ENCODE measurements at places on chromosomes 7 and 10.

DNA sequence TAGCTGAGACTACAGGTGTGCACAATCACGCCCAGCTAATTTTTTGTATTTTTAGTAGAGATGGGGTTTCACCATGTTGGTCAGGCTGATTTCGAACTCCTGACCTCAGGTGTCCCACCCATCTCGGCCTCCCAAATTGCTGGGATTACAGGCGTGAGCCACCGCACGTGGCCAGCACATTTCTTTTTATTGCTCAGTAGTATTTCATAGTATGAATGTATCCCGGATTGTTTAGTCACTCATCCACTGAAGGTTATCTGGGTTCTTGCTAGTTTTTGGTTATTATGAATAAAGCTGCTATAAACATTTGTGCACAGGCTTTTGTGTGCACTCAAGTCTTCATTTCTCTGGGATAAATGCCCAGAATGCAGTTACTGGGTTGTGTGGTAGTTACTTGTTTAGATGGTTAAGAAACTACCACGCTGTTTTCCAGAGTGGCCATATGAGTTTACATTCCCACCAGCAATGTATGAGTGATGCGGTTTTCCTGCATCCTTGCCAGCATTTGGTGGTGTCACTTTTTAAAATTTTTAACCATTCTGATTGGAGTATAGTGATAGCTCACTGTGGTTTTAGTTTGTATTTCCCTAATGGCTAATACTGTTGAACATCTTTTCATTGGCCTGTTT, 275.8 kb upstream of the LYZL1 start:
- H3K27ac ChIP-seq, result no peak overlapping the region
- no peaks in the 10 kb centered on the region for H3K36me3 ChIP-seq
- no peaks in the 10 kb centered on the region for H3K4me1 ChIP-seq
- no peaks in the 10 kb centered on the region for H3K27me3 ChIP-seq
- no peak overlapping the region for H3K4me3 ChIP-seq
- no peak for DNase-seq

- no peaks in the 10 kb centered on the region for H3K27me3 ChIP-seq
- DNase-seq, result no peak
Measured at GRCh38 chr7:104950754-104951153, 63.3 kb upstream of the KMT2E start.

DNA sequence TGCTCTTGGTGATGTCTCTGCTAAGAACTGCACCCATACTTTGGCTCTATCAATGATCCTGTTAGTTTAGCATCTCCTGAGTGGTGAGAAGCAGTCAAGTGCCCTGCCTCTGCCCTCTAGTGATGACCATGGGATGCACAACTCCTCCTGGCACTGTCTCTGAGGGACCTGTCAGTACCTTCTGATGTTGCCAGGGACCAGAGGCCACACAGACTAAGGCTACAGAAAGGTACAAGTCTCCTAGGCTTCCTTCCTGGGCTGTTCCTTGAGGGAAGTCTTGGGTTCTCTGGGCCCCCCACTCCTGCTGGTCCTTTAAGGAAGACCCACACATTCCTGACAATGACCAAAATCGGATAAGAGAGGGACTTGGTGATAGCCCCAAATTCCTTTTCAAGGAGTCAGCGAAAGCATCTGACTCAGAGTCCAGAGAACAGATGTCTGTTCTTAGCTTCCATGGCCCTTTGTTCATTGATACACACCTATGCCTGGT, 15.3 kb downstream of the NKX2-3 start:
- no peak overlapping the region for H3K27ac ChIP-seq
- DNase-seq, result no peak
- H3K4me3 ChIP-seq, result no peak overlapping the region
- peaks cover 40% of the 10 kb centered on the region for H3K27me3 ChIP-seq
- H3K4me1 ChIP-seq, result no peaks in the 10 kb centered on the region

DNA sequence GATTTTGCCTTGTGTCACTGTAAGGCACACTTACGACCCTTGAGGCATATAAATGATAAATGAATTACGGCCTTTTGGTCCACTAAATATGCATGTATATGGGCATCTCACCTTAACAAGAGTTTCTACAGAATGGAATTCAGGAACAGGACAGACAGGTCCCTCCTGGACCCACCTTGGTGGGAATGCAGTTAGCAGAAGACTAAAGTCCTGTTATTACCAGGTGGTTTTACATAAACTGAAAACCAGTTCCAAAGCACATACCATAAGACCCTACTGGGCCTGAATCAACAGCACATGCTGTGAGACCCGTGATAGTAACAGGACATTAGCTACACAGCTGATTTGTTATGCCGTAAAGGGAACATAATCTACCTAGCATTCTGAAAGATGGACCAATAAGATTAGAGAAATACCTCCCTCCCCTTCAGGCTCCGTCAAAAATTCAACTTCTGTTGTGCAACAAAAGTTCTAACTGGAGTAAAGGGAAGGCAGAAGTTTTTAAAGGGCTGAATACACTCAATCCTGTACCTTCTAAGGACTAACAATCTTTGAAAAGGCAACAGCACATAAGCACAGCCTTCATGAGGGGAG, 24.0 kb downstream of the LAMB1 start:
- DNase-seq, result no peak
- no peaks in the 10 kb centered on the region for H3K27me3 ChIP-seq
- peaks cover 17% of the 10 kb centered on the region for H3K36me3 ChIP-seq
- peaks cover 15% of the 10 kb centered on the region for H3K4me1 ChIP-seq
- no peak overlapping the region for H3K27ac ChIP-seq

GRCh38 chr10:96585736-96586418, 935 bp downstream of the TM9SF3 start:
- peak overlapping the region; percentile 92 for H3K4me3 ChIP-seq
- H3K36me3 ChIP-seq, result no peaks in the 10 kb centered on the region
- DNase-seq, result no peak
- H3K27ac ChIP-seq, result peak overlapping the region; percentile 97

- H3K36me3 ChIP-seq, result no peaks in the 10 kb centered on the region
- no peak overlapping the region for H3K4me3 ChIP-seq
- no peaks in the 10 kb centered on the region for H3K27me3 ChIP-seq
- DNase-seq, result no peak
- no peak overlapping the region for H3K27ac ChIP-seq
Measured at GRCh38 chr7:122273117-122273516, 31.4 kb downstream of the FEZF1 start.

- no peaks in the 10 kb centered on the region for H3K27me3 ChIP-seq
- H3K4me1 ChIP-seq, result peaks cover 45% of the 10 kb centered on the region
- H3K4me3 ChIP-seq, result peak overlapping the region; percentile 88
- H3K27ac ChIP-seq, result peak overlapping the region; percentile 60
- no peak for DNase-seq
Measured at GRCh38 chr7:100476903-100477870, 1.8 kb downstream of the TSC22D4 start.

DNA sequence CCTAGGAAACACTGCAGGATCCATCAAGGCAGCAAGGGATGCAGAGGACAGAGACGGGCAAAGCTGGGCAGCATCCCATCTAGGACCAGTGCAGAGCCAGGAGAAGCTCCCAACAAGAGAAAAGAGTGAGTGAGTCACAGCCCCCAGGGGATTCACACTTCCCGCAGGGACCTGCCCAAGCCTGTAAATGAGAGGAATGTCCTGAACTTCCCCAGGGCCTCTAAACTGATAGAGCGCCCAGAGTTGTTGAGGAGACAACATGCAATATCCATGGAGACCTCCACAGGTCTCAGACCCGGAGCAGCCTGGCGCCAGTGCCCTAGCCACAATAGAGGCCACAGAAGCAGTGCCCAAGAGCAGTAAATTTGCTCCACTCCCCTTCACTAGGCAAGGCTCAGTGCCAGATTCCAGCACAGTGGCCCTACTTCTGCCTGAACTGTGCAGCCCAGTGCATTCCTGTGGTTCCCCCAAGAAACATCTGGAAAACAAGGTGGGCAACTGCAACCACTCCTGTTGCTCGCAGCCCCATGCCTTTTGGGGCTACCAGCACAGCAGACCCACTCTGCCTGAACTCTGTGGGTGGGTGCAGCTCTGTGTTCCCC, 567.5 kb downstream of the POM121L12 start:
- H3K4me3 ChIP-seq, result no peak overlapping the region
- H3K27me3 ChIP-seq, result no peaks in the 10 kb centered on the region
- H3K36me3 ChIP-seq, result no peaks in the 10 kb centered on the region
- H3K27ac ChIP-seq, result no peak overlapping the region
- DNase-seq, result no peak

GRCh38 chr7:19834566-19834965, 61.1 kb upstream of the TMEM196 start:
- no peaks in the 10 kb centered on the region for H3K27me3 ChIP-seq
- no peaks in the 10 kb centered on the region for H3K4me1 ChIP-seq
- DNase-seq, result no peak
- H3K4me3 ChIP-seq, result no peak overlapping the region
- no peak overlapping the region for H3K27ac ChIP-seq

- H3K27ac ChIP-seq, result peak overlapping the region; percentile 96
- H3K36me3 ChIP-seq, result no peaks in the 10 kb centered on the region
- H3K27me3 ChIP-seq, result no peaks in the 10 kb centered on the region
Measured at GRCh38 chr10:58266826-58267712, 625 bp downstream of the IPMK start.

- no peaks in the 10 kb centered on the region for H3K27me3 ChIP-seq
- no peaks in the 10 kb centered on the region for H3K36me3 ChIP-seq
- no peak overlapping the region for H3K4me3 ChIP-seq
- no peaks in the 10 kb centered on the region for H3K4me1 ChIP-seq
- DNase-seq, result no peak
Measured at GRCh38 chr10:96703358-96703757, 17.0 kb downstream of the PIK3AP1 start.

DNA sequence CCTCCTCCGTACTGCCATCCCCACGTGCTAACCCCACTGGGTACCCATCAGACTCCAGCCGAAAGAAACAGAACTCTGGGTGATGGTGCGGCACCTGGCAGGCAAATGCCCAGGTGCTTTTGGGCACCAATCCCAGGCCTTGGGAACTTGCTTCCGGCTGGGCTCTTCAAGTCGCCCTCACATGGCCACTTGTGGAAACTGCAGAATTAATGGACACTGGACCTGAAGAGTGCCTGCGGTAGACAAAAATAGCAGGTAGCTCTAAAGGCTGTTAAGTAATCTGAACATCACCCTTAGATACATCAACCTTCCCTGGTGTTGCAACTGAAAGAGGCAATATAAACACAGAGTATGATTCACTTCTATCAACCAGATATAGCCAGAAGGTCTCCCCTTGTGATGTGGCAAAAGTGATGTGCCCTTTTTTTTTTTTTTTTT, 644.4 kb downstream of the GRM8 start:
- H3K36me3 ChIP-seq, result no peaks in the 10 kb centered on the region
- H3K27ac ChIP-seq, result no peak overlapping the region
- H3K4me1 ChIP-seq, result no peaks in the 10 kb centered on the region
- no peaks in the 10 kb centered on the region for H3K27me3 ChIP-seq
- no peak overlapping the region for H3K4me3 ChIP-seq

GRCh38 chr7:86301301-86301700, 342.4 kb upstream of the GRM3 start:
- H3K27ac ChIP-seq, result no peak overlapping the region
- no peak overlapping the region for H3K4me3 ChIP-seq
- no peaks in the 10 kb centered on the region for H3K36me3 ChIP-seq
- no peaks in the 10 kb centered on the region for H3K27me3 ChIP-seq

- no peak overlapping the region for H3K27ac ChIP-seq
- no peaks in the 10 kb centered on the region for H3K4me1 ChIP-seq
- no peak overlapping the region for H3K4me3 ChIP-seq
- no peaks in the 10 kb centered on the region for H3K27me3 ChIP-seq
- H3K36me3 ChIP-seq, result no peaks in the 10 kb centered on the region
Measured at GRCh38 chr7:138679793-138680192, 21.4 kb downstream of the SVOPL start.

DNA sequence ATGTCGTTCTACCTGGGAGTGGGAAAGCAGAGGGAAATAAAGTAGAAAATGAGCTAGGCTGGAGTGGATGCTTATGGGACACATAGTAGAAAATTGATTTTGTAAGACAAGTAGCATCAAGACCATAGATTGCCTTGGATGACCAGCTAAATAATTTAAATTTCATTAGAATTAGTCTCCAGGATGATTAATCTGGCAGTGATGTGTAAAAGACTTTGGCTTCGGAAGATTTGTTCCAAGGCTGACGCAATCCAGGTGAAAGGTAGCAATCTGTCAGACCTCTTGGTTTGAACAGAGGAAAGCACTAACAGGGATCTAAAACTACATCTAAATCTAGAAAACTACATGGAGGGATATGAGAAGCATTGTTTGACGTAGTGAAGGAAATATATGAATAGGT, 236.5 kb downstream of the ARL4A start:
- DNase-seq, result no peak
- no peaks in the 10 kb centered on the region for H3K27me3 ChIP-seq
- H3K4me1 ChIP-seq, result no peaks in the 10 kb centered on the region
- no peak overlapping the region for H3K27ac ChIP-seq

DNA sequence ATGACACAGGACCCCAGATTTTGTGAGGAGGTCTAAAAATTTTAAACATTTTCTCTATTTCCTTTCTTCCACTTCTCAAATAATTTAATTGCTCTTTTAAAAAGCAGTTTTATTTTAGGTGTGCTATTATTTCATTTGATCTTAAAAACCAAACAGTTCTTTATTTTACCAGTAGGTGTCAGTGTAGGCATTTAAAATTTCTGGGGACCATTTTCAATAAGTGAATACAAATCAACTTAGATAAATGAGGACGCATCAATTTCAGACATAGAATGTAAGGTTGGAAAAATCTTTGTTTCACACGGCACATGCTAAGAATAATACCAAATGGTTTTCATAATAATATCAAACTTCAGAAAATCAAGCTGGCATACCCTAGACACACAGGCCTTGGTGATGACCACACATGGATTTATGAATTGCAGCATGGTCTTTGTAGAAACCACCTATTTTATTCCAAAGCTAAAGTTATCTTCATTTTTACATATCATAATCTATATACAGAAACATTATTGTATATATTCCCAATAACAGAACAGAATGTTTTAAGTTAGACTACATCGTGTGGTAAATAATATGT, 127.6 kb upstream of the SLC26A5 start:
- H3K4me1 ChIP-seq, result no peaks in the 10 kb centered on the region
- no peak overlapping the region for H3K4me3 ChIP-seq
- DNase-seq, result no peak
- H3K36me3 ChIP-seq, result no peaks in the 10 kb centered on the region

DNA sequence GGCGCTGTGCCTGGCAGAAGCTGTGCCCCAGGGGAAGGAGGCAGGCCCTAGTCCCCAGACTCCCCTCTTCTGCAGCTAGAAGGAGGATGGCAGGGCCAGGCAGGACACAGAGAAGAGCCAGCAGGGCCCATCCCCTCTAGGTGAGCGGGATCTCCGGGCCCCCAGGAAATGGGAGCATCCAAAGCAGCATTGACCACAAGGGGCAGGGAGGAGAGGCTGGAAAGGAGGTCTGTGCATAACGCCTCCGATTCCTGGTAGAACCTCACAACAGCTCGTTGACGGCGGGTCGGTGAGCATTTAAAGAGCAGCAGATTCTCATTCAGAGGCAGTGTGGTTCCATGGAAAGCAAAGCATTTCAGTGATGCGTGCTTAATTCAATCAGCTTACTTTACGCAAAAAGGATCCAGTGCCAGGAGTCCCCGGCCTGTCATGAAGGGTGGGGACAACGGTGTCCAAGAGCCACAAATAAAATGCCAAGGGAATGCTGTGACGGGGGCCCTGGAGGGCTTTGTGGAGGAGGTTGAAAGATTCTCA, 41.0 kb downstream of the CLRN3 start:
- DNase-seq, result no peak
- no peaks in the 10 kb centered on the region for H3K27me3 ChIP-seq
- H3K4me1 ChIP-seq, result peaks cover 3% of the 10 kb centered on the region

GRCh38 chr10:117277675-117278074, 36.8 kb downstream of the SLC18A2 start:
- no peaks in the 10 kb centered on the region for H3K4me1 ChIP-seq
- no peak for DNase-seq
- no peaks in the 10 kb centered on the region for H3K36me3 ChIP-seq

Measured in upper lobe of right lung (tissue), 1 donor.